Stimulated activated CD8-positive, alpha-beta memory T cell treated with anti-CD3 and anti-CD28 coated beads, Interleukin-2, amount 100 ng/mL, for 48 hours (primary cell): ENCODE measurements at places on chromosomes 6 and 20.

GRCh38 chr6:163626073-163626867 is 211.8 kb downstream of the QKI start:
- DNase-seq = no peak

GRCh38 chr6:129273161-129273560 is 390.2 kb downstream of the LAMA2 start:
- DNase-seq = no peak

- DNase-seq = no peak
Observed at GRCh38 chr6:151999194-151999593, 191.7 kb downstream of the ESR1 start.

GRCh38 chr20:37846573-37846972 is 56.4 kb upstream of the VSTM2L start:
- no peak for DNase-seq

- DNase-seq = no peak
Observed at GRCh38 chr6:121460170-121460569, 24.7 kb downstream of the GJA1 start.

DNA sequence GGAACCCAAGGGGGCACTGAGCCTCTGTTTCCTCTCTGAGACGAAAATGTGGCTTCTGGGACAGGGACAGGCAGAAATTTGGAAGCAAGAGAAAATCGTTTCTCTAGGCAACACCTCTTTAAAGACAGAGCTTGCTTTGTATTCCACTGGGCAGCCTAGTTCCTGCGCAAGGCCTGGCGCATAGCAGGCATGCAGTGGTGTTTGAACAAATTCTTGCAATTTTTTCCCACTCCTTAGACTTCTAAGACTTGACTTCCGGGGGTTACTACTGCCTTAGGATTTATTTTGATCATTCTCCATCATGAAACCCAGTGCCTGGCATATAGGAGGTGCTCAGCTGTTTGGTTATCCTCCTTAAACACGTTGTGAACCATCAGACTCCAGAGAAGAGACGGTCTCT is 249.0 kb upstream of the KCNG1 start:
- no peak for DNase-seq
